ENCODE measurements at places on chromosomes 2 and 18.

GRCh38 chr18:55878224-55878623, 290.2 kb upstream of the TCF4 start:
- peak; percentile 8 for DNase-seq

- no peak for DNase-seq
Measured at GRCh38 chr2:118936936-118937335, 5.1 kb upstream of the MARCO start.

GRCh38 chr2:70657246-70657645, 103.6 kb upstream of the TGFA start:
- no peak for DNase-seq

DNA sequence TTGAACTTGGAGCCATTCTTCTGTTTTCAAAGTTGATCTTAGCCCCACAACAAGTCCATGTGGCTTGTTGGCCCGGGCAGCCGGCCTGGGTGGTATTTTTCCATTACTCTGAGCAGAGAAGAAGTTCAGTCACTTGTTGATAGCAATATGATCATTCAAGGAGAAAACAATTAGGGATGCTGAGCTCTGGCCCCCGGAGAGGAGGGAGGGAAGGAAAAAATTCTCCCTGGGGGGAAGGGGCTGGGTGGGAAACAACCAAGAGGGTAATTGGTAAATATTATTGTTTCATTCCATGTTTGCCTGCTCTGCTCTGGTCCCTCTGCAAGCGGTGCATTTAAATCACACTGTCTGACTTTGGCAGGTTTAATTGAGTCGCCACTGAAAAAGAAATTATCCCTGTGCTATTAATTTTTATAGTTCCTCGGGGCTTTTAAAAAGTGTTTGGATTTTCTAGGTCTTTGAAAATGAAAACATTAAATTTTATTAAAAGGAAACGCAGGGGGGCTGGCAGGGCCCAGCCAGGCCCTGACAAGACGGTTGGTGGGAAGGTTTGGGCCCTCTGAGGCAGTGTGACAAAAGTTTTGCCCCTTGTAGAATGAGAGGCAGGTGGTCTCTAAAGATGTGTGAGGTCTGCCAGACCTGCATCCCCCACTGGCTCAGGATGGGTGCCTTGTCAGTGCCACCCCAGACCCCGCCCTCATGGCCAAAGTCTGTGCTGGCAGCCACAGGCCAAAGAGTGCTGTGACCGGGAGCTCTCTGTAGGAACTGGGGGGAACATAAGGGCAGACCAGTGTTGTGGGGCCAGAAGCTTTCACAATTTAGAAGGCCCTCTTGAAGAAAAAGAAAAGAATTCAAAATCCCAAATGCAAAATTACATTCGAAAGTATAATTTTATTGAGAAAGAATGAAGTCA, 52.5 kb upstream of the SLC14A2 start:
- DNase-seq, result no peak

DNA sequence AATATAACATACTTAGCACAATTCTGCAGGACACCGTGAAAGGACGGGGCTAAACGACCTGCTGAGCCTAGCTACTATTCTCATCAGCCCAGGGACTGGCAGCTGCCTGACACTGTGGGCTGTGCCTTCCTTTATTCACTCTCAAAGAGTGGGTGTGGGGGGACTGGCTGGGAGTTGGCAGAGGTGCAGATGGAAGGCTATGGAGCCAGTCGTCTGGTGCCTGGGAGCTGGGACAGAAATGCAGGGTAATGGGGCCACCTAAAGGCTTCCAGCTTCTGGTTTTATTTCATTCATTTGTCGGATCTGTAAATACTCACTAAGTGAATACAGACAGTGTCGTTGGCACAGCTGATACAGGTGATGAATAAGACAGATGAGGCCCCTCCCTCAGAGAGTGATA, 56.0 kb upstream of the NFU1 start:
- no peak for DNase-seq
